ENCODE measurements at places on chromosomes 2 and 18. TPM values are rescaled to one million over a fixed set of nuclear protein-coding genes. Genes with fewer than 3 reads are reported as not detected.

Gene DTYMK
- 22.1 TPM for total RNA-seq

DNA sequence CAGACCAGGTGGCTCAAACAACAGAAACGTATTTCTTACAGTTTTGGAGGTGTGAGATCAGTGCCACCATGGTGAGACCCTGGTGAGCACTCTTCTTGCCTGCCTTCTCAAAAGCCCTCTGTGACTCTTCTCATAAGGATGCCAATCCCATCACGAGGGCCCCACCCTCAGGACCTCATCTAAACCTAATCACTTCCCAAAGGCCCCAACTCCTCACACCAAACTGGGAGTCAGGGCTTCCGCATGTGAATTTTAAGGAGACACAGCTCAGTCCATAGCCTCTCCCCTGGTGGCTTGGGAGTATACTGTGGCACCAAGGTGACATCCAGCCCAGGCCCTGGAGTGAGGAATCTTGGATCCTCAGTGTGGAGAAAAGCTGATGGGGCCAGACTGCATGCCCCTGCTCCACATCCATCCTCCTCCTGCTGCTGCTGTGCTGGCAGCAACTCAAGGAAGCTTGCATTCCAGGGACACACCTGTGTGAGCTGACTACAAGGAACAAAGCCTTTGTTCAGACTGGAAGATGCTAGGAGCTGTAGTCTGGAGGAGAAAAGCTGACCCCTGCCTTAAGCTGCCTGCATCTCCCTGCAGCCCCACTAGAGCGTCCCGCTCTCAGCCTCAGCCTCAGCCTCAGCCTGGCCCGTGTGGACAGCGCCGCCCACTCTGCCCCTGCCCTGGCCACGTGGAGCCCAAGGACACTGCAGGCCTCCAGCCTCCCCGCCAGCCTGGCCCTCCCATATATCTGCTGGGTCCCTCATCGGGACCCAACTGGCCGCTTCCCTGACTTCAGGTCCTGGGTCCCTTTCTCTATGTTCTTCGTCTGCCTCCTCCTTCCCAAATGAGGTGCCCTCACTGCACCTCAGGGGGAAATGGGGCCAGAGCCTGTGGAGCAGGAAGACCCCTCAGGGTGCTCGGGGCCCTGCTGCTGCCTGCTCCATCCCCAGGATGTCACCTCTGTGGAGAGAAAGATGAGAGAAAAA, 87.8 kb upstream of the RAB6C start:
- DNase-seq: peak; percentile 74

DNA sequence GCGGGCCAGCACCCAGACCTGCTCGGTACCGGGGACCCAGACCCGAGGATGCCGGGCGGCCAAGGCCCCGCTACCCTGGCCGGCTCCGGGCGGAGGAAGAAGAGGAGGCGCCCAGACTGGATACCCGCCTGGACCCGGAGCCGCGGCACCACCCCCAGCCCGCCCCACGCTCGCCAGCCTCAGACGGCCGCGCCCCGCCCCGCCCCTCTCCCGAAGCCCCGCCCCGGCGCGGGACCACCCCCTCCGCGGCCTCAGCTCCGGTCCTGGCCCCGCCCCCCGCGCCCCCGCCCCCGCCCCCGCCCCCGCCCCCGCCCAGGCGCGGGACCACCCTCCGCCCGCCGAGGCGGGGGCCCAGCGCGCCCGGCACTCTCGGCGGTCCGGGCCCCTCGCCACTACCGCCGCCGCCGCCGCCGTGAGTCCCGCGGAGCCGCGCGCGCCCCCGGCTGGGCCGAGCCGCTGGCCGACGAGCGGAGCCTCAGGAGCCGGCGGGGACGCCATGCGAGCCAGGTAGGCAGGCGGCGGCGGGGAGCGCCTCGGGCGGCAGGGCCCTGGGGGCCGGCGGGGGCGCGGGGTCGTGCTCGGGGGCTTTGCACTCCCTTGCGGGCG, at the start of gene SH3BP4:
TSS of gene SH3BP4 (plus strand) at position 354 of the 606 bp plus-strand sequence. CDS start 82,986 bp downstream, outside the sequence.
- DNase-seq: peak; percentile 93

- no peak for DNase-seq
Observed at GRCh38 chr2:144162652-144163051, 357.3 kb downstream of the ZEB2 start.

- DNase-seq: no peak
Observed at GRCh38 chr2:30655211-30655610, 152.0 kb downstream of the CAPN13 start.

DNA sequence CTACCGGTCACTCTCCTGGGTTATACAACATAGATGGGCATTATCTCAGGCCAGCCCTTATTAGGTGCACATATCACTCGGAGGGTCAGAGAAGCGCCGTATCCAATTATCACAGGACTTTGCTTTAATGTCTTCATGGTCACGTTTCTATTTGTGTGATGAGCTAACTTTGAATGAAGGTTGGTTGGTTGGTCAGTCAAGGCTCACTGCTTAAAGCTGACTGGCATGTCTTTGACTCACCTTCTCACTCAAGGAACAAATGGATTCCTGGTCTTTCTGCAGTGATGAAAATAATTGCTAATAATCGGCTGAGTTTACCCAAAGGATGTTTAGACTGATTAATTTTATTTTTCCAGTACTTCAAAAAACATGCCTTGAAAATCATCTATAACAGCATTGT, 39.7 kb downstream of the COLEC12 start:
- DNase-seq: no peak

Data from mesenteric fat pad (tissue), 1 donor.